HFFc6 (cell line): ENCODE measurements at places on chromosomes 12 and 14.

- no peaks in the 10 kb centered on the region for H3K36me3 ChIP-seq
- H3K4me1 ChIP-seq, result no peaks in the 10 kb centered on the region
- H3K4me3 ChIP-seq, result no peak overlapping the region
- no peaks in the 10 kb centered on the region; the same call in 1 of the 2 replicates for H3K27me3 ChIP-seq
- DNase-seq, result no peak
Measured at GRCh38 chr12:92431146-92431545, 271.6 kb upstream of the PLEKHG7 start.

GRCh38 chr12:22658214-22658613 is 33.2 kb downstream of the ETNK1 start:
- peak; percentile 80 for DNase-seq
- peaks cover 42% of the 10 kb centered on the region for H3K4me1 ChIP-seq
- H3K4me3 ChIP-seq, result peak overlapping the region; percentile 11; the same call in 1 of the 2 replicates
- H3K27me3 ChIP-seq, result no peaks in the 10 kb centered on the region
- H3K36me3 ChIP-seq, result peaks cover 5% of the 10 kb centered on the region; the same call in 1 of the 2 replicates

DNA sequence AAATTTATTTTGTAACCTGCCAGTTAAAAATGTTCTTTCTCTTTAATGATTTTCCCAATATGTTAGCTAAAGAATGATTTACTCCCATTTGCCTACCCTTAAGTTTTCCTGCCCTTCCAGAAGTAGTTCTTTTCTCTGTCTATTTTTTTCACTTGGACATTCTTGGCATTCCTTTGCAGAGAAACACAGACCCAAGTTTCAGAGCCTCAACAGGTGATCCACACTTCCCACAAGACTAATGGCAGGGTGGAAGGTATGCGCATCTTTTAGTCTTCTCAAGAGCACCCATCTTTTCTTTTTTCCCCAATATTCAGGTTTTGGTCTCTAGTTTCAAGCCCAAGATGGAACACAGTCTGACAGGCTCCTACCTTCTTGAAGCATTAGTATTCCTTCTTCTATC is 420.7 kb downstream of the ADAMTS20 start:
- H3K27ac ChIP-seq, result no peak overlapping the region
- no peaks in the 10 kb centered on the region for H3K4me1 ChIP-seq
- H3K4me3 ChIP-seq, result no peak overlapping the region
- no peaks in the 10 kb centered on the region for H3K36me3 ChIP-seq
- no peaks in the 10 kb centered on the region for H3K27me3 ChIP-seq

DNA sequence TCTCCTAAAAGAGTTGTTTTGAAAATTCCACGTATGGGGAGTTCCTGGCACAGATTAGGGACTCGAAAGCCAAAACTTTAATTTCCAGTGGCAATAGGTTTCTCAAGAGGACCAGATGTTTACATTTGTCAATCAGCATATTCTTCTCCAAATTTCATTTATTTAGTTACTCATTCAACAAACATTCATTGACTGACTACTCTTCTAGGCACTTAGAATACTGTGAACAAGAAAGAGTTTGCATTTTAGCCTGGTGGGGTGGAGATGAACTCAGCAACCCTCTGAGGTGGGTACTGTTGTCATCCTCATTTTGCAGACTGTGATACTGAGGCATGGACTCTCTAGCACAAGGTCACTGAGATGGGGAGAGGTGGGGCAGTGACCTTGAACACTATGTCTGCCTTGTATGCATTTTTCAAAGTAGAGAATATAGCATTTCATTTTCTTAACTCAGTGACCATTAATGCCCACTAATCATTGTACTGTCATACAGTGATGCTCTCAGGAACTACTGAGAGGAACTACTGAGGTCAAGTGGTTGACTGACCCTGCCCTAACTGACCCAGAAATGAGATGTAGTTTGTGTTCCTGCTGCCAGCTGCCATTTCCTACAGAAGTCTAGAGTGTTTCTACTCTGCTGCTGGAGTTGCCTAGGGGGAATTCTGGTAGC is 2.2 kb downstream of the L3HYPDH start:
- H3K4me3 ChIP-seq, result peak overlapping the region; percentile 98
- DNase-seq, result peak; percentile 31
- H3K27ac ChIP-seq, result peak overlapping the region; percentile 99

- peak overlapping the region; percentile 78 for H3K4me3 ChIP-seq
- no peaks in the 10 kb centered on the region; the same call in none of the 2 replicates for H3K27me3 ChIP-seq
- H3K36me3 ChIP-seq, result no peaks in the 10 kb centered on the region
- H3K27ac ChIP-seq, result peak overlapping the region; percentile 93
- DNase-seq, result peak; percentile 84
Measured at GRCh38 chr14:50001151-50001998, 108.5 kb downstream of the ARF6 start.

- peak overlapping the region; percentile 47 for H3K27ac ChIP-seq
- H3K36me3 ChIP-seq, result peaks cover 34% of the 10 kb centered on the region
- no peak overlapping the region for H3K4me3 ChIP-seq
- no peaks in the 10 kb centered on the region for H3K27me3 ChIP-seq
- DNase-seq, result peak; percentile 69
Measured at GRCh38 chr12:24838531-24838950, 110.4 kb downstream of the BCAT1 start.

- no peaks in the 10 kb centered on the region for H3K36me3 ChIP-seq
- peaks cover 70% of the 10 kb centered on the region for H3K27me3 ChIP-seq
- no peaks in the 10 kb centered on the region for H3K4me1 ChIP-seq
- H3K27ac ChIP-seq, result no peak overlapping the region
Measured at GRCh38 chr12:54051874-54052437, 1.7 kb upstream of the HOXC4 start.

- H3K27ac ChIP-seq, result no peak overlapping the region
- 0 out of 2 replicates have a peak, but pooled peaks cover 4% of the 10 kb centered on the region for H3K36me3 ChIP-seq
- H3K27me3 ChIP-seq, result peaks cover 8% of the 10 kb centered on the region
Measured at GRCh38 chr12:115943630-115944391, 333.7 kb downstream of the MED13L start.

DNA sequence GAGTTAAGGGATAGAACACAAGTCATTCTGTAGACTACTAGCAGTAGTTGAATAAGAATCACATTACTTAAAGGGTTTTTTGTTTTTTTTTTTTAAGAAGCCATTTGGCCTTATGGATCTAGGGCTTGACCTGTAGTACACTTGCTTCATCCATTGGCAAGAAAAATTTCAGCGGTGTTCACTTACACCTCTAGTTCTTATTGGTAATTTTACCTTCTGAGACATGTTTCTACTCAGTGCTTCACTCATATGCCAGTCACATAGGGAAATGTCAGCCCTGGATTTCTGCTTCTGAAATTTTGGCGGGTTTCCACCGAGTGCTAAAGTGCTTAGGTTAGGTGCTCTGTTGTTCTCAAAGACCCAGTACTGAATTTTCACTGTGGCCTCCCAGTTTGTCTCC is 72.9 kb downstream of the FRMD6 start:
- H3K36me3 ChIP-seq, result peaks cover 76% of the 10 kb centered on the region
- DNase-seq, result no peak
- peak overlapping the region; percentile 65 for H3K4me3 ChIP-seq
- H3K27me3 ChIP-seq, result peaks cover 62% of the 10 kb centered on the region
- H3K4me1 ChIP-seq, result peaks cover 92% of the 10 kb centered on the region
- peak overlapping the region; percentile 83 for H3K27ac ChIP-seq

DNA sequence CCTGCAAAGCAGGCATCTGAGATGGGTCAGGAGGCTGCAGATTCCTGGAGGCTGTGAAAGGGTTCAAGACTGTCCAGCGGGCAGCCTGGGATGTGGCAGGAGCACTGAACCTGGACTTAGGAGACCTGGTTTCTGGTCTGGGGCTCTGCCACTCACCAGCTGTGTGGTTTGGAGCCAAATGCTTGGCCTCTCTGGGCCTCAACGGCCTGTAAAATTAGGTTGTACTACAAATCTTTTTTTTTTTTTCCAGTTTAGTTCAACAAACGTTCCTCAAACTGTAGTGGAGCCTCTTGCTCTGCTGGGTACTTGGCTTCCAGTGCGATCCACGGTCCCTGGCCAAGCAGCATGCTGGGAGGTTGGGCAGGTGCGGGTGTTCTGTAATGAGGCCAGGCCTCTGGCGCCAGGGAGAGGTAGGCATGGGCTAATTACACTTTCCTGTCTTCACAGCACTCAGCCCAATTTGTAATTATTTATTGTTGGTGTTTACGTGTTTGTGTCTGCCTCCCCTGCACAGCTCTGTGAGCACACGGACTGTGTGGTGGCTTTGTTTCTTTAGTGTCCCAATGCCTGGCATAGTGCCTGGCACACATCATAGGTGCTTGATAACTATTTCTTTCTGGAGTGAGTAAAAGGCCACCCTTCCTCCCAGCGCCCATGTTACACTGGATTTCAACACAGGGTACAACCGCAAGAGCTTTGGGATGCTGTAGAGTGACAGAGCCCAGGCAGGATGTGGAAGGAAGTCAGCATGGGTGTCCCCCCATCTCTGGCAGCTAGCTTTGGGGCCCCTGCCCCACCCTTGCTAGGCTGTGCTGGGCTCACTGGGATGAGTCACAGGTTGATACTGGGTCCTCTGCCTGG is 5.8 kb upstream of the KRT80 start:
- H3K36me3 ChIP-seq, result no peaks in the 10 kb centered on the region
- no peaks in the 10 kb centered on the region; the same call in 1 of the 2 replicates for H3K27me3 ChIP-seq
- H3K4me1 ChIP-seq, result peaks cover 65% of the 10 kb centered on the region
- no peak overlapping the region for H3K27ac ChIP-seq

- no peak overlapping the region for H3K4me3 ChIP-seq
- H3K27ac ChIP-seq, result no peak overlapping the region
- no peaks in the 10 kb centered on the region for H3K36me3 ChIP-seq
- no peak for DNase-seq
- H3K27me3 ChIP-seq, result no peaks in the 10 kb centered on the region
Measured at GRCh38 chr12:50230217-50230616, 53.1 kb downstream of the LIMA1 start.

GRCh38 chr12:119447126-119447525 is 112.6 kb downstream of the CCDC60 start:
- H3K4me1 ChIP-seq, result no peaks in the 10 kb centered on the region
- H3K27ac ChIP-seq, result no peak overlapping the region
- no peaks in the 10 kb centered on the region; the same call in 1 of the 2 replicates for H3K27me3 ChIP-seq

GRCh38 chr12:52913431-52913821 is 8.6 kb upstream of the KRT8 start:
- no peaks in the 10 kb centered on the region for H3K36me3 ChIP-seq
- peaks cover 4% of the 10 kb centered on the region for H3K4me1 ChIP-seq

DNA sequence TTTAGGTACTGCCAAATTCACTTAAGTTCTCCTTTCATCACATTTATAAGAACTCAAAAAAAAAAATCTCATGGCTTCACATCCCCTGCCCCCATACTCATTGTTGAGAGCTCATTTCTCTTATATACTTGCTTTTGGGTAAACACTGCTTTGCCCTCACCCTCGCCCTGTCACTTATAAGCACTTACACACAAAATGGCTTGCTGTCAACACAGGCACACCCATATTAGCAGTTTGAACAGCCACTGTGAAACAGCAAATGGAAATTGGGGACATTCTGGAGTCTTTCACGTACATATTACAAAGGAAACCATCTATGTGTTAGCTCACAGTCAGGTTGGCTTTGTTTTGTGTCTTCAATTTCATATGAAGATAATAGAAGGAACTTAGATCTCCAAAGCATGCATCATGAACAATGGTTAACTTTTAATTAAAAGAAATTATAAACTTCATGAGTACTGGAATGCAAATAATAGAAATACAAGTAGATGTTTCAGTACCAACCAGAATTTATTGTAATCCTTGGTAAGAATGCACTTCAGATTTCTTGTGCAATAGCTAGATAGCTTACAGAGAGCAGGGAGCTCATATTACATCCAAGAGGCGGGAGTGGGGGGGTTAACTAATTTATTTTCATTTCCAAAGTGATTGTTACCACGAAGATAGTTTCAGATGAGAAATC is 272.2 kb downstream of the ALG10B start:
- H3K36me3 ChIP-seq, result peaks cover 9% of the 10 kb centered on the region; the same call in 1 of the 2 replicates
- no peaks in the 10 kb centered on the region for H3K27me3 ChIP-seq
- H3K4me1 ChIP-seq, result no peaks in the 10 kb centered on the region
- DNase-seq, result no peak
- H3K27ac ChIP-seq, result no peak overlapping the region

- no peaks in the 10 kb centered on the region for H3K27me3 ChIP-seq
- H3K4me1 ChIP-seq, result no peaks in the 10 kb centered on the region; the same call in 1 of the 2 replicates
- no peak overlapping the region for H3K27ac ChIP-seq
Measured at GRCh38 chr12:84551373-84551772, 361.2 kb downstream of the SLC6A15 start.

GRCh38 chr14:96629082-96629481 is 126.9 kb downstream of the PAPOLA start:
- H3K27me3 ChIP-seq, result peaks cover 3% of the 10 kb centered on the region
- no peaks in the 10 kb centered on the region for H3K4me1 ChIP-seq
- no peak overlapping the region for H3K4me3 ChIP-seq
- H3K36me3 ChIP-seq, result no peaks in the 10 kb centered on the region
- no peak overlapping the region for H3K27ac ChIP-seq

DNA sequence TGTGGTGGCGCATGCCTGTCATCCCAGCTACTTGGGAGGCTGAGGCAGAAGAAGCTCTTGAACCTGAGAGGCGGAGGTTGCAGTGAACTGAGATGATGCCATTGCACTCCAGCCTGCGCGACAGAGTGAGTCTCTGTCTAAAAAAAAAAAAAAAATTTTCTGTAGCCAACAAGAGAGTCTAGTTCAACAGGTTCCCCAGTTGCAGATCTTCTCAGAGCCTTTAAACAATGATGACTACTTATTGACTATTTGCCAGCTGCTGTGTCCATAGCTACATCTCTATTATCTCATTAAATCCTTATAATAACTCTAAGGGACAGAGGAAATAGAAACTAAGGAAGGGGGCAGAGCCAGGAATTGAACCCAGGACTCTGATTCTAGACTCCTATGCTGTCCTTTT is 15.2 kb upstream of the MYL2 start:
- H3K27me3 ChIP-seq, result peaks cover 9% of the 10 kb centered on the region
- no peak overlapping the region for H3K27ac ChIP-seq
- H3K4me1 ChIP-seq, result peaks cover 7% of the 10 kb centered on the region; the same call in 1 of the 2 replicates
- H3K36me3 ChIP-seq, result no peaks in the 10 kb centered on the region
- no peak for DNase-seq

DNA sequence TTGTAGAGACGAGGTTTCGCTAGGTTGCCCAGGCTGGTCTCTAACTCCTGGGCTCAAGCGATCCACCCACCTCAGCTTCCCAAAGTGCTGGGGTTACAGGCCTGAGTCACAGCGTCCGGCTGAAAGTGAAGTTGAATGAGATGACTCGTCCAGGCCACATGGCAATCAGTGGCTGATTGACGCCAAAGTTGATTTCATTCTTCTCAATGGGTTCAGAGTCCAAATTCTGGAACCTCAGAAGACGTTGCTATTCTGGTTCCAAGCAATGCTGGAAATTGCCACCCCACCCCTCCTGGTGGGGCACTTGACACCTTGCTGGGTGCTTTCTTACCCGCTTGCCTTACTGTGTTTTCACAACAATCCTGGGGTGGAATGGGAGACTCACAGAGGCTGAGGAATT is 14.9 kb downstream of the ABCB9 start:
- H3K36me3 ChIP-seq, result peaks cover 7% of the 10 kb centered on the region; the same call in 1 of the 2 replicates
- H3K27ac ChIP-seq, result peak overlapping the region; percentile 24; the same call in 1 of the 2 replicates
- no peak overlapping the region for H3K4me3 ChIP-seq
- H3K27me3 ChIP-seq, result no peaks in the 10 kb centered on the region; the same call in none of the 2 replicates

DNA sequence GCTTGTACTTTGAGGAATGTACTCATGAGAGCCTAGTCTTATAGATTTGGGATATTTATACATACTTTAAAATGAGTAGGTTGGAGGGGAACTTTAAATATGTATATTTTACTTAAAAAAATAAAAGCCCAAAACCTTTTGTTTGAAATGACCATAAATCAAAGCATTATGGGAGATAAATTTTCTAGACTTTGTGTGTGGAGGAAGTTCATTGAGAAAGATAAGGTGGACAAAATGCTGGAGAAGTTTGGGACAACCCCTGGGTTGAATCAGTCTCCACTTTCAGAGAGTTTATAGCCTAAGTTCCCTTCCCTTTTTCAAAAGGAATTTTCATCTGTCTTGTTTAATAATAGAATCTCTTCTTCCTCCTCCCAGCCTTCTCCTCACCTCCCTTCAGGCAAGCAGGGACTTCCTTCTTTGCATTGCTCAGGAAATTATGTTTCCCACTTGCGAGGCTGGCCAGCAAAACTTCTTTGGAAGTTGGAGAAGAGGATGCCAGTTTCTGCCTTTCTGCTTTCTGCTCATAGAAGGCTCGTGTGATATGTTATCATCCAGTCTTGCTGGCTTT is 54.2 kb downstream of the CHST11 start:
- no peak for DNase-seq
- peaks cover 11% of the 10 kb centered on the region; the same call in 1 of the 2 replicates for H3K36me3 ChIP-seq
- H3K27ac ChIP-seq, result no peak overlapping the region
- peaks cover 14% of the 10 kb centered on the region; the same call in 1 of the 2 replicates for H3K4me1 ChIP-seq
- H3K4me3 ChIP-seq, result no peak overlapping the region
